ENCODE measurements at places on chromosomes 4 and X.

GRCh38 chrX:148534291-148534690 lies 33.9 kb downstream of the AFF2 start:
- DNase-seq: no peak

GRCh38 chr4:158170691-158171561 lies 1.9 kb downstream of the GASK1B start:
- DNase-seq: no peak

DNA sequence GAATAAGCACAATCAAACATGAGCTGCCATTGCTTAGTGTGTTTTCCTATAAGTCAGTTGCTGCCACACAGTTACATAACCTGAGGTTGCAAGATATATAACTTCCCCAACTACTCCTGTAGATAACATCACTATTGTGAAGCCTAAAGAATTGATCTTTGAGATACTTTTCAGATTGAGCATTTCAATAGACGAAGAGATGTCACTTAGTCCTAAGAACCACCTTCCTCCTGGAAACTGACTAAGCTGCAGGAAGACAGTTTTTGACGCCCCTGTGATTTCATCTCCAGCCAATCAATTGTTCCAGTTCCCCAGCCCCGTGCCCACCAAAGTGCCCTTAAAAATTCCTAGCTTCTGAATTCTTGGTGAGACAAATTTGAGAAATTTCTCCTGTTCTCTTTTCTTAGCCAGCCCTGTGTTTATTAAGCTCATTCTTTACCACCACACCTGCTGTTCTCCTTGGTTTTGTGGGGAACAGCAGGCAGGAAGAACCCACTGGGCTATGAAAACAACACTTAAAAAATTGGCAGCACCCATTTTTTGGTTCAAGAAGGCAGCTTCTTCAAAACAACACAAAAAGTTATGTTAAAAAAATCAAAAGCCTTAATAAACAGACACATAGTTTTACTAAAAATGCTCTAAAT lies 317.1 kb upstream of the PABPC4L start:
- no peak for DNase-seq

DNA sequence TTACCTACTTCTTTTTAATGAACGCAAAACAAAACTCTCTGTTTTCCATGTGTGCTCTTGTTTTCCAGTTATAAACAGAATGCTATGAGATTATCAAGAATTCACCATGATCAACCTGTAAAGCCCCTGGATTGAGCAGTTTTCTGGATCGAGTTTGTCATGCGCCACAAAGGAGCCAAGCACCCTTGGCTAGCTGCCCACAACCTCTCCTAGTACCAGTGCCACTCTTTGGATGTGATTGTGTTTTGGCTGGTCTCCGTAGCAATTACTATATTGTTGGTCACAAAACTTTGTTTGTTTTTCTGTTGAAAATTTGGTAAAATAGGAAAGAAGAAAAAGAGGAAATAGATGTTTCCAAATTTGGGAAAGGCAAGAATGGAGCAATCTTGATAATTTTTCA lies 51.1 kb downstream of the UGT2B7 start:
- no peak for DNase-seq

DNA sequence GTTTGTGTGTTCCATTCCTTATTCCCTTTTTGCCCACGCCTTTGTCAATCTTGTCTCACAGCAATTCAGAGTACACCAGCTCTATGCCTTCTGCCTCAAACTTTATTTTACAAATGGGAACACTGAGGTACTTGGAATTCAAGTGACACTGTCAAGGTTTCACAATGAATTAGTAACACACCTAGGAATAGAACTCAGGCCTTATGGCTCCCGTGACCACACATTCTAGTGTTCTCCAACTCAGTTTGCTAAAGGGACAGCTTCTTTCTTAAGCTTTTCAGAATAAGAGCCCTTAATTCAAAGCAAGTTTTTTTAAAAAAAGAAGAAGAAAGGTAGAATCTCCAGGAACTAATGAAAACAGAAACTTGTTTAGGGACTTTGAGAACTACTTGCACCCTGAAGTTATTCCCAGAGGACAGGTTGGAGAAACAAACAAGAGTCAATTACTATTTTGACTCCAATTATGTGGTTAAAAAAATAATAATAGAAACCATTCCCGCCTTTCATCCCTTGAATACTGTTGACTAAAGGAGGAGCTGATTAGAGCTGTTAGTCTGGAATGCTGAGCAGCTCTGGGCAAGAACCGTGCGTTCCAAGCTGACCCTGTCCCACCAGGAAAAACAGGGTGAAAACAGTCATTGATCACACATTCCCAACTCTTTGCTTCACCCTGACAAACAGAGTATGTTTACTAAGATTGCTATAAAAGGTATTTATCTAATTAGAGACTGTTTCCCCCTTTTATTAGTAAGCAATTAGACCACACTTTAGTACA lies 408.8 kb upstream of the CNKSR2 start:
- DNase-seq: no peak

DNA sequence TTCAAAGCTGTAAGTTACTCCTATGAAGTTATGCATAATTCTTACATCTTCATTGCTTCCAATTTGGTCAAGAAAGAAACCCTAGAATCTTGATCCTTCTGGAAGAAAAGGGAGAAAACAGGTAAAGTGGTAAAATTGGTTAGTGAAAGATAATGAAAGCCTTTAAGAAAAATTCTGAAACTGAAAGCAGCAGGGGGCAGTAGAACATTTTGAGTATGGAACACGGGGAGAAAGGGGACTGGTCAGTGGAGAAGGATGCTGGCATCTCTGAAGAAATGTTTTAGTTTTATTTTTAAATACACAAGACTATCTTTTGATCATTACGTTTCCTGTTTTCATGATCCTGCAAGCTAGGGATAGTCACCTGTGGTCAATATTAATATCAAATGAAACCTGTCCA lies 54.3 kb downstream of the SLIT2 start:
- peak; percentile 4 for DNase-seq

GRCh38 chr4:89352541-89352940 lies 44.9 kb upstream of the GPRIN3 start:
- DNase-seq: no peak

DNA sequence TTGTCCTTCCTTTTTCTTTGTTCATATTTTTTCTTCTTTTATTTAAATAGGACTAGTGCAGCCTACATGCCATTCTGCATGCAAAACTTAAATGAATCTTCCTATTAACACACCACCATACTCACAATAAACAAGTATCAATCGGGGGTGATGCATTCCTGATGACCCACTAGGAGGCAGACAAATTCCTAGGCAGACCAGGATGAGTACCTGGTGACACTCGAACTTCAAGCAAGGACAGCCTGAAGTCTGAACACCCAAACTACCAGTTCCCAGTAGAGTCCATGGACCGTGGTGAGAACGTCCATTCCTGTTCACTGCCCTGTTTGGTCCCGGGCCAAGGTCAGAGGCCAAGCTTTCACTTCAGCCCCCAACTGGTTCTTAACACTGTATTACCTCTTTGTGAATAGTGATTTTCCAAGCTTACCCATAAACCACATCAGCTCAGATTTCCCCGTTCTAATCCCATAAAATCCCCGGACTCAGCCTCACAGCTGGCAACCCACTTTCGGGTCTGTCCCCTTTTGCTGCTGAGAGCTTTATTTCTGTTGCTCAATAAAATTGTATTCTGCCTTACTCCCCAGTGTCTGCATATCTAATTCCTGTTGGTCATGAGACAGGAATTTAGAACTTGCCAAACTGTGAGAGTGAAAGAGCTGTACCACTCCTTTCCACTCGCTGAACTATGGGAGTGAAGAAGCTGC lies 1286.6 kb downstream of the FSTL5 start:
- no peak for DNase-seq

DNA sequence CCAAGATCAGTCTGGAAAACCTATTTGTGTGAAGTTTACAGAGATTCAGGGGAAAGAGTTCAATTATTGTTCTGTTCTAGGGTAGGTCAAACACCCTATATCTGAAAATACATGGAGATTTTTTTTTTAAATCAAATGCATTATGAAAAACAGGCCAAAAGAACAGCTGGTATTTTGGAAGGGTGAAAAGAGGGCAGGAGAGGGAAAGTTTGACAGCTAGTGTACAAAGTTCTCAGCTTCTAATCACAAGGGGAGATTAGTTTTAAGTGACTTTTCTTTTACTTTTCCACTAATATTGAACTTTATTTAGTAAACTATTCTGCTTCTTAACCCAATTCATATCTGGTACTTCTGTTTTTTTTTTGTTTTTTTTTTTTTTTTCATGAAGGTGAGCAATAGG lies 66.2 kb upstream of the GRID2 start:
- DNase-seq: no peak

DNA sequence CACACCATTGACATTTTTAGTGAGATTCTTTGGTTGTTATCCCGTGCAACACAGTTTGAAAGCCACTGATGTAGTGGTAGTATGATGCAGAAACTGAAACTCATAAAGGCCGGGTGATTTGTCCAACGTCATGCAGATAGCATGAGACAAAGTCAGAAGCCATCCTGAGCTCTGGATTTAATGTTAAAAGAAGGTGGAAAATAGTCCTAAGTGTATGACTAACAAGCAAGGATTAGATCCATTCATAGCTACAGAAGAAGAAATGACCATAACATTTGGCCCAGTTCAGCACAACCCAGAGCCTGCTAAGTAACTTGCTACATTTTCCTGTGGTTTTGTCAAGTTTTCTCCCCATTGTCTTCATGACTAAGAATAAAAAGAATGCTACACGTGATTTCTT lies 142.4 kb downstream of the AMELX start:
- DNase-seq: no peak

GRCh38 chr4:78377555-78377954 lies 174.0 kb upstream of the ANXA3 start:
- no peak for DNase-seq

DNA sequence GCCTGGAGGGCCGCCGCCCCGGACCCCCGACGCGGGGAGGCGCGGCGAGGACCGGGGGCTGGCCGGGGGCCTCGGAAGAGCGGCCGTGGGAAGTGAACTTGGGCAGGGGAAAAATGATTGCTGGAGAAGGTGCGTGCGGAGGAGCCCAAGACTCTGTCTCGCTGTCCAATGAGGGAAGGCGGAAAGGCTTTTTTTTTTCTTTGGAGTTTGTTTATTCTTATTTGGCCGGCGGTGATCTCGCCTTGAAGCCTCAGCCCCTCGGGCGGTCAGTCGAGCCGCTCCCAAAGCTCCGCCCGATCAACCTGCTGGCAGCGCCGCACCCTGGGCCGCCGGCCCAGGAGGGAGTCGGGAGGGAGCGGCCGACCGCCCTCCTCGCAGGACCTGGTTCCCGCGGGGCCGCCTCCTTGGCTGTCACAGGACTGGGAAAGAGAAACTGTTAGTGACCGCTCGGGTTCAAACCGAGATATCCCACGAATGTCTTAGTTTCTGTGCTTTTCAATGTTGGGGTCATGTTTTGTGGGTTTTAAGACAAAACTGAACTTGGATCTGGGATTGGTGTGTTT lies 2.5 kb downstream of the CPEB2 start:
- no peak for DNase-seq

- DNase-seq: no peak
Observed at GRCh38 chr4:168864821-168865541, 145.1 kb downstream of the CBR4 start.

- DNase-seq: no peak
Observed at GRCh38 chrX:133497356-133497755, 82.1 kb upstream of the GPC4 start.

DNA sequence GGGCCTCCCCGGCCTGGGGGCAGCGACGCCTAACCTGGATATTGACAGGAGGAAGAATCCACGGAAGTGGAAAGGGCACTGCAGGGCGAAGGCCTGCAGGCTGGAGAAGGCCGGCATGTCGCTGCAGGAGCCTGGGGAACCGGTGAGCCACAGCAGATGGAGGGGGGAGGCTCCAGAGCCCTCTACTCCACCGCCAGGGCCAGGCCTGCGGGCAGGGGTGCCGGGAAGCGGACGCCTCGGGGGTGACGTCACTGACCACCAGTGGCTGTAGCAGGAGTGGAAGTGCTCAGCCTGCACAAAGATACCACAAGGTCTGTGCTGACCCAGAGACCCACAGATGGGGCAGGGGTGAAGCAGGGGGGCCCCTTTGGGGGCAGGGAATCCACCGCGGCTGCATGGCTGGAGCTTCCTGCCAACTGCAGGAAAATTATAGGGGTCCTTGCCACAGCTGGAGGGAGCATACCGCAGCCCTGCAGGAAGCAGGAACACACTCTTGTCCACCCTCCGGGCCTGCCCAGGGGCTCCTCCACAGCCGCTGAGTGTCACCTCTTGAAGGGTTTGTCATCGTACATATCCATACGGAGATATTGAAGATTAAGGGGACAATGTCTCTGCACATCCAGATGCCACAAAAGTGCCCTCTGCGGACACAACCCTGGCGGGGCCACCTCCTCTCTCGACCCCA lies 7.6 kb upstream of the HTRA3 start:
- no peak for DNase-seq

- no peak for DNase-seq
Observed at GRCh38 chr4:150476776-150477175, 105.2 kb upstream of the MAB21L2 start.

All from AML-193 (cell line).